ENCODE measurements at places on chromosomes 12 and 14. TPM values are rescaled to one million over a fixed set of nuclear protein-coding genes. Genes with fewer than 3 reads are reported as not detected.

The DRAM1 gene
- 11.0 TPM for total RNA-seq

The SMOC1 gene
- total RNA-seq, result 0.97 TPM

The SCN8A gene
- 3.3 TPM for total RNA-seq

The TMEM121 gene
- 3.5 TPM for total RNA-seq

The AP1G2 gene
- 26.5 TPM for total RNA-seq

The MIPOL1 gene
- 7.7 TPM for total RNA-seq

The HOXC13 gene
- total RNA-seq, result 6.9 TPM

The ANO2 gene
- 1.4 TPM for total RNA-seq

The CD4 gene
- not detected for total RNA-seq

The SLCO1C1 gene
- total RNA-seq, result not detected

The SERPINA12 gene
- total RNA-seq, result not detected

GRCh38 chr12:127074161-127074560, 1192.8 kb upstream of the TMEM132C start:
- DNase-seq, result no peak

- no peak for DNase-seq
These were observed 398.2 kb upstream of the PDE3A start for GRCh38 chr12:19970116-19970515.

GRCh38 chr12:111764120-111764821, 2.5 kb upstream of the ALDH2 start:
- no peak for DNase-seq

- DNase-seq, result no peak
These were observed 10.1 kb downstream of the DIABLO start for GRCh38 chr12:122215771-122216170.

DNA sequence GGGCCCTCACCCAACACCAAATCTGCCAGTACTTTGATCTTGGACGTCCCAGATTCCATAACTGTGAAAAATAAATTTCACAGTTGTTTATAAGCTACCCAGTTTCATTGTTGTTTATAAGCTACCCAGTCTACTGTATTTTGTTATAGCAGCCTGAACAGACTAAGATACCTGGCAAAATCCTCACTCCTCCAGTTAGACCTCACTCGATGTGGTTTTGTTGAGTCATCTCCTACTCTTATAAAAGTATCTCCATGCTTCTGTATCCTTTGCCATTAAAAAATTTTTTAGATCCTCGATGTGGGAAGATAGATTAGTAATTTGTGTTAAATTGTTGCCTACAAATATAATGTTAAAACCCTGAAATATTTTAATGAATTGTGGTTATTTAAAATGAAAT, 16.0 kb downstream of the TXNDC16 start:
- peak; percentile 12 for DNase-seq

DNA sequence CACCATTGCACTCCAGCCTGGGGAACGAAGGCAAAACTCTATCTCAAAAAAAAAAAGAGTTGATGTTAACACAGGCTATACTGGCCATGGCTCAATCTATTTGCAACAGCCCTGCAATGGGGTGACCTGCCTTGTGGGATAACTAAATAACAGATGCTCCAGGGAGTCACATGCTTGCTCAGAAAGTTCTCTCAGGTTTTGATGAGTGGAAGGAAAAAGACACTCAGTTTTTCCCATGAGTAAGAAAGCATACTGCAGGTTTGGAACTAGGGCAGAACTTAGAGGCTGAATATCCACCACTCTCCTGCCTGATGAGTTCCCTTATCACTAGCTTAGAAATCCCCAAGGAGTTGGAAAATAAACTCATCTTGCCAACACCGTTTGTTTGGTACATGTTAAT, 16.9 kb downstream of the WSB2 start:
- DNase-seq, result no peak

DNA sequence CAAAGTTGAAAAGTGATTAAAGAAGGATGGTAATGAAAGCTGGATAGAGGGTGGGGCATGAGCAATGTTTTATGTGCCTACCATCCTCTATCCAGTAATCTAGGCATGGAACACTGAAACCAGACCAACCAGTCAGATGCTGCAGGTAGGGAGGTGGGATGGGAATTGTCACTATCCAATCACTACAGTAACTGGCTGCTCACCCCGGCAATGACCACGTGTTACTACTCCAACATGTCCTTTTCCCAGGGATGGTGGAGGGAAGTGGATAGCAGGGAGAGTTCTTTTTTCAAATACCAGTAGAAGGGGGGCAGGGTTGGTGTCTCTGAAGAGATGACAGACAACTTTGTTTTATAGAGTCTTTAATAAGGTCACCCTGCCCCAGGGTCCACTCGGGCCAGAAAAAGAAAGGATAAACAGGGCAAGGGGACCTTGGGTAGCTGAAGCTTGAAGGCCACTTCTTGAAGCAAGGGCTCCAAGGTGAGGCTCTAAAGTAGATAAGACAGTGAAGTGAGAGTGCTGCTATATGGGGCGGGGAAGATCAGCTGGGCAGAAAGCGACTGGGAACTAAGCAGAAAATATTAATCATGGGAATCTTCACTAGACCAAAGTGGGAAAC, 14.7 kb upstream of the CDH24 start:
- no peak for DNase-seq

- DNase-seq, result no peak
These were observed 14.0 kb upstream of the PTGDR start for GRCh38 chr14:52253503-52253902.

GRCh38 chr12:70045036-70045435, 198.2 kb upstream of the CNOT2 start:
- peak; percentile 10 for DNase-seq

DNA sequence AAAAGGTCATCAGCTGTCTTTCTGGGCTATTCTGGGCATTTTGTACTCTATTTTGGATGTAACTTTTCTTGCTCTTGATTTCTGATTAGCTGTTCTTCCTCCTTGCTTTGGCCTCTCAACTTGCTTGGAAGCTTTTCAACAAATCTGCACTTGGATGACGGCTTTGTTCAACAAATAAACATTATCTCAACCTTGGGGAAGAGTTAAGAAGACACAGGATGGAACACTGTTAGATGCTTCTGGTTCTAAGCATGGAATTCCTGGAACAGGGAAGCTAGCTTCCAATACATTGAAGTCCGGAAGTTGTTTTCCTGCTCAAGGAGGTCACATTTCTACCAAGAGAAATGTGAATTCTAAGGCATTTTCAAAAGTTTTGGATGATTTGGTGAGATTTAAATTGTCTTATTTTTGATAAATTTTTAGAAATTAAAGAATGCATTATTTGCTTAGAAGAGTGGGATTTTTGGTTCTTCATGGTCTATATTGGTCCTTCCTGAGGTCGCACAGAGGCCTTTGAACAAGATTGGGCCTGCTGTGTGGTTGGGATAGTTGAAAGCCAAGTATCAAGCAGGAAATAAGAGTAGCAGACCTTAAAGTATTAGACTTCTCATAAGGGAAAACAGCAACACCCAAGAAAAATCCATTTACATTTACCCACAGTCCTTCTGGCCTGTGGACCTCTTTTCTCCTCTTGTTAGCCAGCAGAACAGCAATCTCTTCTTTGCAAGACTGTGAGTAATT, 59.2 kb downstream of the PPFIBP1 start:
- DNase-seq, result no peak

DNA sequence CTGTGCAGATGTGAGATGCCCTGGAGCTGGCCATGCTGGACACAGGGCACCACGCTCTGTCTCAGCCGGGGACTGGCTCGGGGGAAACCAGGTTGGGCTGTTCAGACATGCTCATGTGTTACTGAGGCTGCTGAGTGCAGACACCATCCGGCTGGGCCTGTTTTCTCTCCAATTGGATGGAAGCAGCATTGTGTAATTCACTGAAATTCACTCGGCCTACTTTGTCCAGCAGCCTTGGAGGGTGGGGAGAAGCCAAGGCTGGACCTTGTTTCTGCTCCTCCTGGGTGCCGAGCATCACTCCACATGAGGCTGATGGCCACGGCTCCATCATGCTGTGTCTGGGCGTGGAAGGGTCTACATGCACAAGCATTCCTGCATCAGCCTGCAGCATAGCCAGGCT, 130.7 kb downstream of the SMOC1 start:
- no peak for DNase-seq

DNA sequence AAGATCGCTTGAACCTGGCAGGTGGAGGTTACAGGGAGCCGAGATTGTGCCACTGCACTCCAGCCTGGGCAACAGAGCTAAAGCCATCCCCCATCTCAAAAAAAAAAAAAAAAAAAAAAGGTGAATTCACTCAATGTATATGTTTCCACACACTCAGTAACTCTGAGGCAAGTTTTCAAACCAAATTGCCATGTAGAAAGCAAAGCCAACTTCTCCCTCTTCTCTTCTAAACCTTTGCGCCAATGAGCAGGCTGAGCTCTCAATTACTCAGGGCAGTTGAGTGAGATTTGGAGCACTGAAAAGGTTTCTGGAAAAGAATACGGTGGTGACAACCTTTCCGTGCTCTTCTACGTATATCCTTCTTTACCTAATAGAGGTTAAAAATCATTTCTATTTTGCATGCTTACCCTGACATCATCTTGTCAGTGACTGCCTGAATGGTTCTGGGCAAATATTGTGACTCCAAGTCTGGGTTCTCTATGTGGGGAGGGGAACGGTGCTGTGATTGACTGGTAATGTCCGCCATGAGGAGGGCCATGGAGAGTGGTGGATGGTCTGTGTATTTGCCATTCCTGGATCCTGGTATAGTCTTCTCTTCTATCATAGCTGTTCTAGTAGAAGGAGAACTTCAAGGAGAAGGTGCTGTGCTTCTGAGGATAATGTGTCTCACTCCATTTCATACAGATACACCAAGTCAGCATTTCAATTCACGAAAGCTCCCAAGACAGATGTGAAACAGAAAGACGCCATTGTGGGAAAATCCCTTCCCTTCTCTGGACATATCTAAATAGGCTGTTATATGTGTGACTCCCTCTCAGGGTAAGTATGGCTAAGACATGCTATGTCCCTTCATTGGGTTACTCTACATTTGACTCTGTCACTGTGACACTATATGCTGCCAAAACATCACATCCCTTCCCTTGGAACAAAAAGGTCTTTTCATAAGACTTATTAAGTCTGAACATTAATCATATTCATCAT, 46.2 kb upstream of the MED13L start:
- no peak for DNase-seq

DNA sequence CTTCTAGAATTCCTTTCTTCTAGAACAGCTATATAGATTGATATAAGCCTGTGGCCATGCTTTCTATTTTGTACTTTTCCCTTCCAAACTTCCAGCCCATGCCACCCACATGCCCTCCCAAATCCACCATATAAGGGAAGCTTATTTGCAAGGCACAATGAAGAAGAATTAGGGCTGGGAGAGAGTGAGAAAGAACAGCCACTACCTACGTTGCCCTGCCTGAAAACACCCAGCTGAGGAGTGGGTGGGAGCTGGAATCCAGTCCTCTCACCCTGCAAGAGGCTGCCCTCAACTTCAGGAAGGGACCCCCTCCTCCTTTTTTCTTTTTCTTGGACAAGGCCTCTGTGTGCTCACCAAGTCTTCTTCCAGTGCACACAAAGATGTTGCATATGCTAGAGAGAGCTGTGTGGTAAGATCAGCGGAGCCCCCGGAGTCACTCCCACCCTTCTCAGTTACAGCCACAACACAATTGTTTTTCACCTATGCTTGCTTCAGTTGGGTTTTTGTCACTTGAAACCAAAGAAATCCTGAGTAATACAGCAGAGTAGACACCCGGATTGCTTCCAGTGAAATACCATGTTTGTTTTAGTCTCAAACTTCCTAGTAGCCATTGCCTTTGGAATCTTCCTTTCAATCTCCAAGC, 38.8 kb downstream of the CDKL1 start:
- no peak for DNase-seq

- no peak for DNase-seq
These were observed 794 bp downstream of the SLC22A17 start for GRCh38 chr14:23351681-23352505.

GRCh38 chr12:131628766-131629448, 82.0 kb upstream of the SFSWAP start:
- no peak for DNase-seq

- DNase-seq, result no peak
These were observed 21.5 kb downstream of the CCDC88C start for GRCh38 chr14:91396013-91396660.

GRCh38 chr12:13680916-13681315, 300.5 kb downstream of the GRIN2B start:
- no peak for DNase-seq

DNA sequence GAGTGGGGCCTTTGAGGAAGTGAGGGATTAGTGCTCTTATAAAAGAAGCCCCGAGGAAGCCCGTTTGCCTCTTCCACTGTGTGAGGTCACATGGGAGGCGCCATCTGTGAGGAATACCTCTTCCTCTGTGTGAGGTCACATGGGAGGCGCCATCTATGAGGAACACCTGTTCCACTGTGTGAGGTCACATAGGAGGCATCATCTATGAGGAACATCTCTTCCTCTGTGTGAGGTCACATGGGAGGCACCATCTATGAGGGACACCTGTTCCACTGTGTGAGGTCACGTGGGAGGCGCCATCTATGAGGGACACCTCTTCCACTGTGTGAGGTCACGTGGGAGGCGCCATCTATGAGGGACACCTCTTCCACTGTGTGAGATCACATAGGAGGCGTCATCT, 69.7 kb downstream of the SLC24A4 start:
- no peak for DNase-seq

GRCh38 chr14:84404246-84404645, 1125.7 kb upstream of the FLRT2 start:
- DNase-seq, result no peak

GRCh38 chr12:79183003-79183402, 318.4 kb downstream of the SYT1 start:
- no peak for DNase-seq

DNA sequence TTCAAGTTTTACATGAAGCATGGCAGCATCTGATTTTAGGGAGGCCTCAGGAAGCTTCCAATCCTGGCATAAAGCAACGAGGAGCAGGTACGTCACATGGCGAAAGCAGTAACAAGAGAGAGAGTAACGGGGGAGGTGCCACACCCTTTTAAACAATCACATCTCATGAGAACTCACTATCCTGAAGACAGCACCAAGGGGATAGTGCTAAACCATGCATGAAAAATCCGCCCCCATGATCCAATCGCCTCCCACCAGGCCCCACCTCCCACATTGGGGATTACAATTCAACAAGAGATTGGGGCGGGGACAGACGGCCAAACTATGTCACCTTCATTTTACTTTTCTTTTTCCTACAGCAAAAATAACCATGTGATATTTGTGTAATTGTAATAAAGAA, 7.2 kb upstream of the MAP3K9 start:
- DNase-seq, result no peak

DNA sequence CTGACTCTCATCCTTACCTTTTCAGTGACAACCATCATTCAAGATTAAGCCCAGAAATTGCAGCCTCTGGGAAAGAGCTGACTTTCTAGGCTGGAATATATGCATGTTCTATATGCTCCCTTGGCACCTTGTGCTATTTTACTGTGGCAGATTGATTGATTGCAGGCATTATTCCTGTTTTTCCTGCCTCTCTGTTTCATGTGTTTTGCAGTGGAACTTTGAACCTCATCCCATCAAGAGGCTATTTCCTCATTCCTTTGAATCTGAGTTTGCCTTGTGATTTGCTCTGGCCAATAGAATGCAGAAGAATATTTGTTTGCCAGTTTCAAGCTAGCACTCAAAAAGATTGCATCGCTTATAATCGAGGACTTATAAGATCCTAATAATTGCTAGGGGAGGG, 174.8 kb upstream of the DCN start:
- no peak for DNase-seq

Data from HT1080 (cell line).